ENCODE measurements at places on chromosomes 11 and 22. TPM values are rescaled to one million over a fixed set of nuclear protein-coding genes. Genes with fewer than 3 reads are reported as not detected.

GRCh38 chr22:27399161-27399560 is 402.4 kb downstream of the MN1 start:
- H3K4me1 ChIP-seq = no peaks in the 10 kb centered on the region
- no peaks in the 10 kb centered on the region for H3K36me3 ChIP-seq
- H3K27me3 ChIP-seq = peaks cover 4% of the 10 kb centered on the region

The VSIG10L2 gene
- total RNA-seq = not detected

DNA sequence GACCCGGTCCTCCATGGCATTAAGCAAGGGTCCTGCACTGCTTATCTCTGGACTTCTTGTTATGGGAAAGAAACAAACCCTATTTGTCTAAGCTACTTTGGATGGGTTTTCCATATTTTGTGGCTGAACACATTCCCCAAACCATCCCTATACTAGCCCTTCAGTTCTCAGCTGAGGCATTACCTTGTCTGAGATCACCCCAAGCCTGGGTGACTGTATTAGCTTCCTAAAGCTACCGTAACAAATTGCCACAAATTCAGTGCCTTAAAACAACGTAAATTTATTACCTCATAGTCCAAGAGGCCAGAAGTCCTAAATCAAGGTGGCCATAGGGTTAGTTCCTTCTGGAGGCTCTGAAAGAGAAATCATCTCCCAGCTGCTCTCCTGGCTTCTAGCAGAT is 43.1 kb upstream of the CEP295 start:
- no peaks in the 10 kb centered on the region for H3K4me1 ChIP-seq
- H3K4me3 ChIP-seq = no peak overlapping the region
- H3K27ac ChIP-seq = no peak overlapping the region
- DNase-seq = no peak

DNA sequence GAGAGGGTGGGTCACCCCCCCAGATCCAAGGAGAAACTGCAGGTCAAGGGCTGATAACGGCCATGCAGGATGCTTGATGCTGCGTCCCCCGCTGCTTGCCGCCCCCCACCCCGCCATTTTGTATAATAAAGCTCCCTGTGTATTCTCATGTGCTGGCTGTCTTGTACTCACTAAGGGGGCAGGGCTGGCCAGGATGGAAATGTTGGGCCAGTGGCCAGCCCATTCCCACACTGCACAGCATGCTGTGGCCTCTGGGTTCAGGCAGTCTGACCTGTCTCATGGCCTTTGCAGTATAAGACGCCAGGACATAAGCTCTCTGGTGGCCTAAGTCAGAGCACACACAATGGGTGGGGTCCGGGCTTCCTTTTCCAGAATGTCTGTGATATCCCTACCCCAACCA is 421 bp upstream of the PRR33 start:
- no peak for DNase-seq
- peaks cover 22% of the 10 kb centered on the region for H3K4me1 ChIP-seq
- peaks cover 7% of the 10 kb centered on the region for H3K36me3 ChIP-seq
- H3K27me3 ChIP-seq = no peaks in the 10 kb centered on the region
- H3K27ac ChIP-seq = no peak overlapping the region

The GRIA4 gene
- total RNA-seq = not detected

The TMEM191B gene
- total RNA-seq = not detected

Data from activated CD4-positive, alpha-beta memory T cell treated with anti-CD3 and anti-CD28 coated beads for 36 hours (primary cell).